ENCODE measurements at places on chromosomes 6 and 20.

DNA sequence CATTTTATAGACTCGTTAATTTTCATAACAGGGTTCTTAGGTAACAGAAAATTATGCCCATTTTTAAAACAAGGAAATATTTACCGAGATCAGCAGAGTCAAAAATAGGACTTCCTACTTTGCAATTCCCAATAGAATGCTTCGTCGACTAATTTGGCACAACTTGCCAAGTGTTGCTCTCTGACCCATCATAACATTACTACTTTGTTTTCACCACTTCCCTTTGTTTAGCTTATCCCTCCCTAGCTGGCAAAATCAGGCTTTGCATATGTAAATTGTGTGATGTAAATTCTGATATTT, 914 bp upstream of the RANBP9 start:
- no peak for DNase-seq

DNA sequence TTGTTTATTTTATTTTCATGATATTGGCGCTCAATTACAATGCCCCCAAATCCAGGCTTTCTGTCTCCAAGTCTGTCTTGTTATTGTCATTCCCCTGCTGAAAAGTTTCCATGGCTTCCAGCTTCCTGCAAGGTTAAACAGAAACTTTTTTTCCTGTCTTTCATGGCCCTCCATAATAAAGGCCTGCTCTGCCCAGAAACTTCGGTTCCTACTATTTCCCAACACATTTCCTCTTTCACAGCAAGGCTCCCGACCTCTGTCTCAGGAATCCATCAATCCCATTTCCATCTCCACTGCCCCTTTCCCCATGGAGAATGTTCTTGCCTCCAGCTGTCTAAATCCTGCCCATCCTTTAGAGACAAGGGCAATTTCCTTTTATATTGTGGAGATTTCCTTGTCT, 365.2 kb upstream of the JARID2 start:
- DNase-seq: no peak

DNA sequence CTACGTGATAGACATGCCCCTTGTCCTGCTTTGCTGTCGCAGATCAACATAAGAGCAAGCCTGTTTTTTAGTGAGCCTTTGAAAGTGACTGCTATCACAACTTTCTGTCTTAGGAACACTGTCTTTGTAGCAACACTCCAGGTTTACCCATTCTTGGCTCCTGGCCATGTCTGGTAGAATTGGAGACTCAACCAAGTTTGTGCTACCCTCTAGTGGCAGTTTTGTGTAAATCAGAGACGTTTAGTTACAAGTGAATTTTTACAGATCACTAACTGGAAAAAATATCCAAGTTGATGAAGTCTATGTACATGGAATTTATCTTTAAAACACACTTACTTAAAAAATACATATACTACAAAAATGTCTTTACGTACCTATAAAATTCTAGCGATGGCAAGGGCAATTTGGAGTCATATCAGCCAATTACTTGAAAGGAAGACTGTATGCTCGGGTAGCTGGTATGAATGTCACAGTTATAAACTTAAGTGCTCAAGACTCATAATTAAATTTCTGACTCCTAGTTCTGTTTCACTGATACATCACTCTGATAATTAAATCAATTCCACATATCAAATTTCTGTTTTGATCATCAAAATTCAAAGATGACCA, 101.4 kb downstream of the ADGB start:
- DNase-seq: no peak

DNA sequence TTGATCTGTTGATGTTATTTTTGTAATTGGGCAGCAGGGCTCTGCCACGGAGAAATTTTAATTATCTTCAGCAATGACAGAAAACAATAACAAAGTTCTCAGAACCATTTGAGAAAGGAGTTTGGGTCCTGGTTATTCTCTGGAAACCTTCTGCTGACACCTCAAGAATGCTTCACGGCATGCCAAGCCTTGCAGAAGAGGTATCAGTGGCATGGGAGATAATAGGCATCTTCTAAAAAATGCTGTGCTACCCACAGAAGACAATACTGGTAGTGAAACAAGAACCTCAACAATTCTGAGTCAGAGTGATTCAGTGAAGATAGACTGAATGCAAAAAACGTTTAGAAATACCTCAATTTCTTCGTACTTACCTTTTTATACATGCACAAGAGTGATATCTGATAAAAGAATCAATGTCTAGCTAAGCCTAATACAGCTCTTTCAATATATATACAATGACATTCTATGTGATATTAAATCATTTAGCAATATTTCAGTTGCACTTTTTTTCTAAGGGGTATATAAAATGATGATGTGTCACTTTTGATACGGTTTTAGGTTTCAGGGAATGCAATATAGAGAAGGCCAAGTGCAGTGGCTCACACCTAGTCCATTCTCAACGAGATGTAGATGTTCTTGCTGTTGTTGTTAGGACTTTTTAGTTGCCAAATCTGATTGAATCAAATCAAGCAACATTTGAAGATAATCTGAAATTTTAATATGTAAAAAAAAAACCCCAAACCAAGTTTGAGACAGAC, 110.4 kb upstream of the COL21A1 start:
- DNase-seq: no peak

- no peak for DNase-seq
Observed at GRCh38 chr20:62501801-62502495, 26.2 kb upstream of the GATA5 start.

- no peak for DNase-seq
Observed at GRCh38 chr20:50948132-50948785, 10.1 kb downstream of the DPM1 start.

DNA sequence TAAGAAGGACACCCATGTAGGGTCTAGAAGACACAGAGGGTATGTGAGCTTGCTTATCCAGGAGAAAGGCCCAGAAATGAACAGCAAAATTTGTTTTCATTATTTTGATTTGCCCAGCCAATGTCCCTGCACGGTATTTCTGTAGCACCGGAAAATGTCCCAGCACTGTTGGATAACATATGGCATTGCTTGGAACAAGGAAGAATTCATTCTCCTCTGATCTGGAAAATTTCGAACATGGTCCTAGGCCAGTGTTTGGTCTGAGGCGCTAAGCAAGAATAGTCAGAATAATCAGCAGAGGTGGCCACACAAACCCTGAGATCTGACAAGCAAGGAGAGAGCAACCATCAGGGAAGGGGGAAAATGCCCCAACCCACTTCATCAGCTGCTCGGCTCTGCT, 26.6 kb downstream of the ROS1 start:
- no peak for DNase-seq

GRCh38 chr20:21238818-21239536, 64.2 kb upstream of the XRN2 start:
- DNase-seq: no peak

Measured in stimulated activated CD8-positive, alpha-beta memory T cell treated with anti-CD3 and anti-CD28 coated beads, Interleukin-4, amount 100 ng/mL, for 1 hour (primary cell).